NCI-H146 (cell line): ENCODE measurements at places on chromosomes 1 and 21.
A peak's percentile ranks its signal among the peaks of the same experiment; 100 is the strongest.

DNA sequence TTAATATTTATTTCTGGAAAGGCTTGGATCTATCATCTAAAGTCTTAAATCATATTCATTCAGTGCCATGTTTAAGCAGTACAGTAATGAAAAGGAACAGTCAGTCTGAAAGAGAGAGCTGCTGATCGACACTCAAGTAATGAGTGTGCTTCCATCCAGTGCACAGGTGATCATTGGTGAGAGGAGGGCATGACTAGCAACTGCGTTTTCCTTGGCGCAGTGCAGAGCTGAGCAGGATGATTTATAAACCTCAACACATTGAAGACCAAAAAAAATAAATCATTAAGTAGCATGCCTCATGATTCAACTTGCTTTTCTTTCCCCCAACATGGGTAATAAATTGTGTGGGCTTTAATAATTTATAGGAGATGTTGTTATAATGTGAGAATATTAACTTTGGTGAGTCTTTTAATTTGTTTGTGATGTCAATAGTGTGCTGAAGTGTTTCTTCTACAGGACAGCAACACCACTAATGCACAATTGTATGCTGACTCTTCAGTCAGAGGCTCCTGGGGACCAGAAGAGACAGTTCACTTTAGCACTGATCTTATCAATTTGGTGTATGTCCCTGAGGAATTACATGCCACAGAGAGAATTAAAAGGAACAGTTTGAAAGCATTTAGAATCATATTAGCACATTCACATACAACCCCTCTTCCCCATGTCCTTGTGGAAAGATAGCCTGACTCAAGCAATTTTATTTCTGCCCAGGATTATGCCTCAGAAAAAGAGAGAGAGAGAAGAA, 199.7 kb upstream of the ADGRL2 start:
- DNase-seq, result no peak

GRCh38 chr1:27380224-27380623, 2.9 kb downstream of the CD164L2 start:
- DNase-seq, result no peak

DNA sequence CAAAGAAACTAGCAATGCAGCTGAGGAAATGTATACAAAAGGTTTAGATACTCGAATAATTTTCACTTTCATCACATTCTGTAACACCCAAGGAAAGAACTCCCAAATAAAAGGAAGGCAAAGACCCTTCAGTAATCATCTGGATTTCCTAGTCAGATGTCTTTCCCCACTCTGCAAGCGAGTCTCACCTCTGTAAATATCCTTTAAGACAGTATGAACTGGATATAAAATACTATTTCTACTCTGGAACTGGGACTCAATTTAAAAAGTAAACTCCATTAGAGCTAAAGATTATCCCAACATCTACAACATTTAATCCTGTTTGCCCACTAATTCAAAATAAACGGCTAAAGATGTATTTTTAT, 27.0 kb downstream of the C2CD2 start:
- no peak for DNase-seq

DNA sequence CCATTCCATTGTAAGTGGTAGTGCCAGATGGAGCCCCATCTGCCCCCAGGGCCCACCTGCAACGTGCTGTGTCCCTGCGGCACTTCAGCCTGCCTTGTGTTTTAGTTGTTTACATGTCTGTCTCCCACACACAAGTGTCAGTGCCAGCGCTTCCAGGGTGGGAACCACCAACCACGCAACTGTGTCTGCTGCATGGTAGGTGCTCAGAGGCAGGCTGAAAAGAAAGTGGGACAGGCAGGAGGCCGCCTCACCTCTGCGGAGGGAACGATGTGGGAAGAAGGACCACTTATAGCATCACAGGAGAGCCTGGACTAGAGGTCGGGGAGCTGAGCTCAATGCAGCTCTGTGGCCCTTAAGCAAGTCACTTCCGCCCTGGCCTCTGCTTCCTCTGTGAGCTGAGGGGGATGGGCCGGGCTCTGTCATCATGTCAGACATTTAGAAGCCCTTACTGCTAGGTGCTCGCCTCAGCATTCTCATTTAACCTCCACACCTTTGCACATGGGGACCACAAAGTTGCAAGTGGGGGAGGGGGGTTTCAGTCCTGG, 17.9 kb downstream of the SLC9A1 start:
- DNase-seq, result no peak

- peak; percentile 61 for DNase-seq
These were observed 6.5 kb upstream of the FGGY start for GRCh38 chr1:59290193-59290949.

DNA sequence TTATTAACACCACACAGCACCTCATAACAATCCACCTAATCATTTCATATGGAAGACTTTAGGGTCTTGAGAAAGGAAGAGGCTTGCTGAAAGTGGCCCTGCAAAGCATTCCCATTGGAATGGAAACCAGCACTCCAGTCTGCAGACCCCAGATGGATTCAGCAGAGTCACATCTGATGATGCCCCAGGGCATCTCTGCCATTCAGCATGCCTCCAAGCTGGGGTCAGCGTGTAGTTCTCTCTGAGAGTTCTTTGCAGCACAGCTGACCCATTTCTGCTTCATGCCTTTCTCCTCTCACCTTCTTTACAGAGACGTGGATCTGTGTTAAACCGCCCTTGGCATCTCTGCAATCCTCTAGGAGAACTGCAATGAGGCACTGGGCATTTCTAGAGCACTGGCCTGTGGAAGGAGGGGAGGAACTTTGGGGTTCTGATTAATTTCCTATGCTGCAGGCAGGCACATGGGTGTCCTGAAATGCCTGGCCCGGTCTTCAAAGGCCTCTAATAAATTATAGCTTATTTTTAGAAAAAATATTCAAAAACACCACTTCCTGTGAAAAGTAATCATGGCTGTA, 2.6 kb upstream of the LUZP1 start:
- no peak for DNase-seq
